ENCODE measurements at places on chromosomes 11 and 22.

DNA sequence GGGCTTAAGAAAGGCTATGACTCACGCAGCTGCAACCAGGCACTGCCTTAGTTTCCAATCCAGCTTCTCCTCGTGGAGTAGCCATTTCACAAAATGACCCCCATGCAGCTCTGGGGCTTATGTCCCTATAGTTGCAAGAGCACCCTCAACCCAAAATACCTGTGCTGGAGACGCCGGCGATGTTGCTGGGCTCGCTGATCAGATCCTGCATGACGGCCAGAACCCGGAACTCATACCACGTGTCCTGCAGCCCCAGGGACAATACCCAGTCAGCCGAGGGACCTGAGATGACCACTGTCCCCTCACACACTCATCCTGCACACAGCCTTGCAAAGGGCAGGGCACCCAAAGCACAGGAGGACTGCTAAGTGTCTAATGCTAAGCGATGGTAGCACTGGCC is 32.1 kb downstream of the IGSF9B start:
- no peak for DNase-seq

DNA sequence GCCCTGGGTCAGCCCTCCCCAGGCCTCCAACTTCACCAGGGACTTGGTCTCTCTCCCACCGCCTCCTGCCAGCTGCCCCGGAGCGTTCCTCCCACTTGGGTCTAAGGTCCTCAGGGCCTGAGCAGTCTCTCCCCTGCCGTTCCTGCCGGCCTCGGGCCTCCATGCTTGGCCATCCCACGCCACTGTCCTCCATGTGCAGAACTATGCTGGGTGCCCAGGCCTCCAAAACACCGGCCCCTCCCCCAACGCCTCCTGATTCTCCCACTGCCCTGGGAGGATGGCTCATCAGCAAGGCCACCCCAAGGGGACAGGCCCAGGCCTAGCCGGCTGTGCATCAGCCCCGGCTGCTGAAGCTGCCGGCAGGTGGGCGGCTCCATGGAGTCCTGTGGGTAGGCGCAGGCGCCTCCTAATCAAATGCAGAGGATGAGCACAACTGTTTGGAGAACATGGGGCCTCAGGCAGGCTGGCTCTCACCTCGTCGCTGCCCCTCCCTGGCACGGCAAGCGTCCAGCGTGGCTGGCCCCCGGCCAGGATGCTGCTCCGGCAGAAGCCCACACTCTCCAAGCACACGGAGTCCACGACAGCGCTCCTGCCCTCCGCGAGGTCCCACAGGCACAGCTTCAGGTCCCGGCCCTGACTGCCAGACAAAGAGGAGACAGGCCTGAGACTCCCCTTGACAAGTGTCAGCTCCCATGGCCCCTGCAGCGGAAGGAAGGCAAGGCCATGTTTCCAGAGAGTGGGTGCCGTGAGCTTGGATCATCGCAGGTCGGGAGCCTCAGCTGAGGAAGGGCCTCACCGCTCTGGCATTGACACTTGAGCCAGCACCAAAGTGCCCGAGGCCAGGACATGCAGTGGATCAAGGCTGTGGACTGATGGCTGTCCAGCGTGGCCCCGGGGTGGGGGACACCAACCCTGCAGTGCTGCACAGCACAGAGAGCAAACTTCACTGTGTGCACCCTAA is 42.6 kb downstream of the GNB1L start:
- no peak for DNase-seq

DNA sequence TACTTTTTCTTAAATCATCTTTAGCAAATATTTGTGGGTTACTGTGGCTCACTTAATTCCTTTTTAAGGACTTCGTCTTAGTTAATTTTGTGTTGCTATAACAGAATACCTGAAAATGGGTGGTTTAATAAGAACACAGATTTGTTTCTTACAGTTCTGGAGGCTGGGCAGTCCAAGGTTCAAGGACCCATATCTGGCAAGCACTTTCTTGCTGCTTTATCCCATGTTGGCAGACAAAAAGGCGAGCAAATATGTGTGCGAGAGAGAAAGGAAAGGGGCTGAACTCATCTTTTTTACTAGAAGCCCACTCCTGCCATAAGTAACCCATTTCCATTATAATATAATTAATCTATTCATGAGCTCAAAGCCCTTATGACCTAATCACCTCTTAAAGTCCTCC is 246.2 kb downstream of the GRM5 start:
- DNase-seq: no peak

DNA sequence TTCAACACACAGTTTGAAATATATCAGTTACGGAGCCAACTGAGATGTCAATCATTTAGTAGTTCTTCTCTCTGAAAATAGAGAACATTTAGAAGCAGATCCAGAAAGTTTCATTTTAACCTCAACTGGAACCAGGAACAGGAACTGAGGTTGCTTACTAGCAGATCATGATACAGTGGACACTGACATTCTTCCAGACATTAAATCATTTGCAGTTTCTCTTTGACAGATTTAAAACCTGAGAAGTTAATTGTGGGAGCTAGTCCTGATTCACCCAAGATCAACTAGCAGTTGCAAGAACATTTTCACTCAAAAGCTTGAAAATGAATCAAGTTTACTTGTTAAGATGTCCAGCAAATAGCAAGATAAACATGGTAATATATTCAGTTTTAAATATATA is 135.4 kb downstream of the SLC17A6 start:
- no peak for DNase-seq

- no peak for DNase-seq
Measured at GRCh38 chr11:90218606-90219005, 4.2 kb downstream of the CHORDC1 start.

DNA sequence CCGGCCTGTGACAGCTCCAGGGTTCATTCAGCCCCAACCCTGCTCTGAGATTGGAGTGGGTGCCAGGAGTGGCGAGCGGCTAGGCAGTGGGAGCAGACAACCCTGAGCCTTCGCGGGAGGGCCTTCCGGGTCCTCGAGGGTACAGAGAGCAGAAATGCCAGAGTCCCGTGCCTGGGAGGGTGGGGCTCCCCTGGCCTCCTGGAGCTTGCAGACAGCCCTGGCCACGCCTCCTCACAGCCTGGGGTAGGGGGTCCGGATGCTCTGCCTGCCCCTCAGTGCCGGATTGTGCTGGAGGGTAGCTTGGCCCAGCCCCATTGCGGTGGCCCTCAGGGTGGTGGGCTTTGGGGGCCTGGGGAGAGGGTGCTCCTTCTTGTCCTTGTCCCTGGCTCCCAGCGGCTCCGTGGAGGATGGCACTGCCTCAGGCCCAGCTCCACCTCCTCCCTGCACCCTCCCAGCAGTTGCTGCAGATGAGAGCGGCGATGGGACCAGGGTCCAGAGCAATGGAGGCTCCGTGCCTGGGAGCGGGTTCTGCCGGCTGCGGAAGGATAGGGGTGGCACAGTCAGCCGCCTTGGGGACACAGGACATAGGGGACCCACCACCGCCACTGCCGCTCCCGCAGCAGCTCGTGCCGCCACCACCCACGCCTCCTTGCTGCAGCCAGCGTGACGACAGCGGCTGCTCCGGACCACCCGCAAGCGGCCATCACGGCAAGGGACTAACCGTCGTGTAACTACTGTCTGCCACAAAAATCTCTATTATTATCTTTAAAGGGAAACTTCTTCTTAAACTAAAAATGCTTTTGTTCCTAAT is 34.9 kb upstream of the OR10G7 start:
- DNase-seq: peak; percentile 31

DNA sequence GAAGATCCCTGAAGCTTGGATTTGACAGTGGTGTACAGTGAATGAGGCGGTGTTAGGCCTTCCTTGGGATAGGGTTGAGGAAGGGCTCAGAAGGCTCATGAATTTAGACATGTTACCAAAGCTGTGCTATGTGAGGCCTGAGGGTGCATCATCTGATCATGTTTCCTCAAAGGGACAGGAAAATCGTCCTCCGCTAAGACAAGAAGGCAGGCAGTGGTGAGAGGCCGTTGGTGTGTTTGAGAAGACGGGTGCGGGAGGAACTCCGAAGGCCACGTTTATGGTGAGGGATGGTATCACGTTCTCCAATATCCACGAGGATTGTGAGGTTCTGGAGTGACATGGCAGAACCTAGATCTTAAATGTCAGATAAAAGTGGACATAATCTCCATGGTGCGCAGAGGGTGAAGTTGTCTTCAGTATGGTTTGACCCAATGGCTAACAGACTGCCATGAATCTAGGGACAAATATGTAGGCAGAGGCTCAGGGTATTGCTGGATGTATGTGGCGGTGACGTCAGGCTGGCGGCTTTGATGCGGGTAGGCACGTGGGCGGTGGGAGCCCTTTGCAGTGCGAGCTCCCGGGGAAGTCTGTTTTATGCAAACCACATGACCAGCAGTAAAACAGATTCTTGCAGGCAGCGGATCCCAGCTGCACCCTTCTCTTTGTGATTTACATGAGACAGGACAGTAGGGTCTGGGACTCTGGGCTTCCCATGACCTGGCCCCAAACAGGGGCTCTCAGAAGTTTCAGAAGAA is 242.3 kb upstream of the B3GAT1 start:
- DNase-seq: no peak

DNA sequence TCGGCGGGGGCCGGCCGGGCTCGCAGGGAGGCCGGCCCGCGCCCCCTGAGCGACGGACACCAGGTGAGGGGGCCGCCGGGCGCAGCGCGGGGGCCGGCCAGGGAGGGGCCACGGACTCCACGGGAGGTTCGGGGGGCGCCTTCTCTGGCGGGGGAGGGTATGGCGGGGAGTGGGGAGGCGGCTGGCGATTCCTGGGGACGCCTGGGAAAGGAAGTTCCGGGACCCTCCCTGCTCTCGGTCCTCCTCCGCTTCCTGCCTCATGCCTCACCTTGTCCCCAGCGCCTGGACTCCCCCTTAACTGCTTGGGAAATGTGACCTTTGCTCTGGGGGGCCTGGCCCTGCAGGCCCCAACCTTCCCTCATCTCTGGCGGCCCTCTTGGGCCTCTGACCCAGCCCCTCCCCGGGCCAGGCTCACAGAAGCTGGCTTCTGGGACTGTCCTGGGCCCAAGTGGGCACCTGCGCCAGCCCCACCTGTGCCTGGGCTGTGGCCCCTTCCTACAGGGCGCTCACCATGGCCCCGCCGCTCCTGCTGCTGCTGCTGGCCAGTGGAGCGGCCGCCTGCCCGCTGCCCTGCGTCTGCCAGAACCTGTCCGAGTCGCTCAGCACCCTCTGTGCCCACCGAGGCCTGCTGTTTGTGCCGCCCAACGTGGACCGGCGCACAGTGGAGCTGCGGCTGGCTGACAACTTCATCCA is 516 bp downstream of the LRFN4 start:
- no peak for DNase-seq

- no peak for DNase-seq
Measured at GRCh38 chr22:17870407-17870806, 96.1 kb upstream of the BID start.

- DNase-seq: no peak
Measured at GRCh38 chr11:69435161-69435986, 46.1 kb upstream of the LINC01488 start.

DNA sequence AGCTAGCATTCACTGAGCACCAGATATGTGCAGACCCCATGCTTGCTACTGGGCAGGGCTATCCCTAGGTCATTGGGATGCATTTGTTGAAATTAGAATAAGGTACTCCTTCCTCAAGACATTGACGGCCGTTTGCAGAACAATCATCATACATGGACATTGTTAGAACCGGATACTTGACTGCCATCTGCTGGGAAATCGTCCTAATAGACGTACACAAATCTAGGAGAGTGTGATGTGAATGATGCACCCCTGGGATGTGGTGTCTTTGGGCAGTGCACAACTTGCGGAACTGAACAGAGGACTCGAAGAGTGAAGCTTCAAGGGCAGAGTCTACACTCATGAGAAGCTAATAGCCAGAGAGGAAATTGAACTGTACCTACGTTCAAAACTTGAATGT is 35.9 kb downstream of the MYO18B start:
- DNase-seq: no peak

DNA sequence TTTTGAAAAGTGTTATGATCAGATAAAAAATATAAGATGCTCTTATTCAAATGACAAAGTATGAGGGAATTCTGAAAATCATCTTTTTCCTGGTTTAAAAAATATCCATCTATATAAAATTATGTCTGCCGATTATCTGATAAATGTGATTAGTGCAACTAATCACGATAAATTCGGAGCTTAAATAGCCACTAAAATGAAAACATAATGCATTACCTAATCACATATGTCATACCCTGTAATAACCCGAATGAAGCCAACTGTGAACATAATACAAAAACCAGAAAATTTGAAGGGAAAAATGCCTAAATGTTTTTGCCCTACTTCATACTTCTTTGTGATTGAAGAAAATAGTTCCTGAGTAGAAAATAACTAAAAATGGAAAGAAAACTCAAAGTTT is 808.4 kb upstream of the LUZP2 start:
- DNase-seq: peak; percentile 38

- no peak for DNase-seq
Measured at GRCh38 chr11:104858882-104859775, 39.1 kb downstream of the CASP12 start.

DNA sequence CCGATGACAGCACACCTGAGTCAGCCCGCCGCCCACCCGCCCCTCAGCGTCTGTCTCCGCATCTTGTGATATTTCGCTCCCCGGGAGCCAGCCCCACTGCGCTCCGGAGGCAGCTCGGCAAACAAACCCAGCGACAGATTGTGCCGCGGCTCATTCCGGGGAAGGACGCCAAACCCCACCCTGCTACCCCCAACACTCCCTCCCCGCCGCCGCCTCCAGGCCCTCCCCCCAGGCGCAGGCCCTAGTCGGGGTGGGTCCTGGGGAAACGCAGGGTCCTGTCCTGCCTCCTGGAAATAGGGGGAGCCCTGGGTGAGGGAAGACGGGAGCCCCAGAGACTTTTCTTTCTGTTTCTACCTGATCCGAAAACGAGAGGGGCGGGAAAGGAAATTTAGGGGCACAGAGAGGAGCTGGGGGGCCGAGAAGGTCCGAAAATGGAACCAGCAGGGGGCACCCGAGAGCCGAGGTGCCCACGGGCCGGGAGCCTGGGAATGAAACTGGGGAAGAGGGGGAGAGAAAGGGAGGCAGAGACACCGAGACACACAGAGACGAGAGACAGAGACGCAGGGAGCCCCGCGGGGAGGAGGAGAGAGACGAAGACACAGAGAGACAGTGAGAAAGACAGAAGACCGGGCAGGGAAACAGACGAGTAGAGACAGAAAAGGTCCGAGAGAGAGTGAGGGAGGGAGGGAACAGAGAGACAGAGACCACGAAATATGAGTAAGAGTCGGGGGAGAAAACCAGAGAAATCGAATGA is 1.7 kb upstream of the RTN4RL2 start:
- peak; percentile 48 for DNase-seq

GRCh38 chr11:62419314-62419929 is 589 bp downstream of the SCGB1A1 start:
- peak; percentile 88 for DNase-seq

GRCh38 chr11:4699697-4700435 is 2.2 kb upstream of the OR51E2 start:
- DNase-seq: no peak

GRCh38 chr11:1301220-1302000 is 8.0 kb downstream of the TOLLIP start:
- no peak for DNase-seq

DNA sequence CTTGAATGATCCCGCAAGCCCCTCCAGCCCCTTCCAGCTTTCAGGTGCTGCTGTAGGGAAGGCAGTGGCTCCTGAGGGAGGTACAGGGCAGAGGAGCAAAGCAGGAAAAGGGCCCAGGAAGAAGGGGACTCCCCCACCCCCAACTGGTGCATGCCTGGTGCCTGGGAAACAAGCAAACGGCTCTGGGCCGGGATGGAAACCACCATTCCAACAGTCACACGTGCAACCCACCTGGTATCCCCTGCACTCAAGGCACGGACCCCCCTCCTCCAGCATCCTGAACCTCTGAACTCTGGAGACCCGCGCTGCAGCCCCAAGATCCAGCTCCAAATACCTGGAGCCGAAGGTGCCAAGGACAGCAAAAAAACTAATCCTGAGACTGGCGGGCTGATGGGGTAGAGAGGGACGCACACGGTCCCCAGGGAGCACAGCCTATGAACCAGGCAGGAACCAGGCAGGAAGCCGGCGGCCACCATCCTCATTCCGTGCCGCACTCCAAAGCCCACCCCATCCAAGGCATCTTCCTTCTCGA is 537 bp downstream of the SCN4B start:
- DNase-seq: no peak
